ENCODE measurements at places on chromosomes 11 and 22.
A peak's percentile ranks its signal among the peaks of the same experiment; 100 is the strongest.

DNA sequence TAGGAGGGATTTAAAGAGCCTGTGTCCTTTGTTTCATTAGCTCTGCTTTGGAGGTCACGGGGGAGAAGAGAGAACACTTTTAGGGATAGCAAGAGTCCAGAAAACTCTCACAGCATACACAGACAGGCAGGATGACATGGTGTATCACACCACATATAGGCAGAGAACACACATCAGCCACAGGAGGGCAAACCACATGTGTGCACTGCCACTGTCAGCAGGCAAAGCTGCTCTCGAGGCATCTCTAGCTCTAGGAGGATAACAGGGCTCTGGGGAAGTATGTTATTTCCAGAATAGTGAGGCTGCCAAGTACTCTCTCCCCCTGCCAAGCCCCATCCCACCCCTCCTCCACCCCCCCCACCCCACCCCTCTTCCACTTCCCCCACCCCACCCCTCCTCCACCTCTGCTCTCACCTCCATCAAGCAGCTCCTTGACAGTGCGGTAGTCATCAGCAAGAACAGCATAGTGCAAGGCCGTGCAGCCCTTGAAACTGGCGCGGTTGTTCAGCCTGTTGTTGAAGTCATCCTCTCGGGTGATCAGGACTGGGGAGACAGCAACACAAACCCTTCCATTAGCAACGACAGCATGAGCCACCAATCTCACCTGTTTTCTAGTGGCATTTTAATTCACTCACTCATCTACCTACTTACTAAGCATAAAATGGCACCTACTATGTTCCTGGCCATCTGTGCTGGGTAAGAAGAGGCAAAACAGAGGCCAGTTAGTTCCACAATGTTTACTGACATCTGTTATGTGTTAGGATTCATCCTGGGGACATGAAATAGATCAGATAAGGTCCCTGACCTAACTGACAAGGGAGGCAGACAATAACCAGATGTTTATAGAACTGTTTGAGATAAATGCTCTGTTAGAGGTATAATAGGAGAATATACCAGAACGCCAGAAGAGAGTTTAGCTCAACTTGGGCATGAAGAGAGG lies 75.6 kb downstream of the CLPB start:
- DNase-seq, result no peak

DNA sequence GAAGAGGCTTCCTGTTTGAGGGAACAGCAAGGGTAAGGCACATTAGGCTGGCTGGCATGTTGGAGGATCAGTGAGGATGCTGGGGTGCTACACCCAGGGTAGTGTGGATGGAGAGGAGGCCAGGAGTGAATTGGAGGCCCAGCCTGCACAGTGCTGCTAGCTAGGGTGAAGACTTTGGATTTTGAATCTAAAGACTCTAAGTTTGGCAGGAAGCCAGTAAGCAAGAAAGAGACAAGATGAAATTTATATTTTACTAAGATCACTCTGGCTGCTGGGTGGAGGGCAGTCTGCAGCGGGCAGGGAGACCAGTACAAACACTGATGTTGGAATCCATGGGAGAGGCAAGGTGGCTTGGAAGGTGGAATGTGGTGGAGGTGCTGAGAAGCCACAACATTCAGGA lies 43.6 kb downstream of the TSPAN18 start:
- no peak for DNase-seq

DNA sequence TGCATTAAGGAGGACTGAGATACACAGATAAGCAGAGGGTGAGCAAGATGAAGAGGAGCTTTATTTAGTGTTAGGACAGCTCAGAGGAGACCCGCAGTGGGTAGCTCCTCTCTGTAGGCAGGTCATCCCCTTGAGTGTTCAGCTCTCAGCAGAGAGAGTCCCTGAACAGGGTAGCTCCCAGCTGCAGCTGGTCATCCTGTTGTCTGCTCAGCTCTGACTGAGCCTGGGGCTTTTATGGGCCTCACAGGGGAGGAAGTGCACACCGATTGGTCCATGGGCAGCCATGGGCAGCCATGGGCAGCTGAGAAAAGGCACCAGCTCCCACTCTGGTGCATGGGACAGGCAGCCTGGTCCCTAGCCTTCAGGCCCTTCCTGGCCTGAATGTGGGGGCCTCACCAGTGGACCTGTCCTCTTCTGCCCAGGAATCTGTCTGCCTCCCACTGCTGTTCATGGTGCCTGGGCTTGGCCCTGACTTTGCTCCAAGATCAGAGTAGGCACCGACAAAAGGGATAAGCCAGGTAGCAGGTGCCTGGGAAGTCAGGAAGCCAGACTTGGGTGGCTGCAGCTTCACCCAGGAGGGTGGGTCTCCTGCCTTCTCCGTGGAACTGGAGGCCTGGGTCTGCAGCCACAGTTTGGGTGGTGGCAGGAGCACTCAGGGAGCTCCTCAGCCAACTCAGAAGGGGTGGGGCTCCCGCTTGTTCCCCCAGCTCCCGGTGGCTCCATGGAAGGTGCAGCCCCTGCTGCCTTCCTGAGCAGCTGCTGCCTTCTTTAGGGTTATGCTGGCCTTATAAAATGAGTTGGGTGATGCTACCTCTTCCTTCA lies 54.7 kb downstream of the MYEOV start:
- no peak for DNase-seq

GRCh38 chr11:77886401-77886800 lies 65.5 kb downstream of the AAMDC start:
- no peak for DNase-seq

DNA sequence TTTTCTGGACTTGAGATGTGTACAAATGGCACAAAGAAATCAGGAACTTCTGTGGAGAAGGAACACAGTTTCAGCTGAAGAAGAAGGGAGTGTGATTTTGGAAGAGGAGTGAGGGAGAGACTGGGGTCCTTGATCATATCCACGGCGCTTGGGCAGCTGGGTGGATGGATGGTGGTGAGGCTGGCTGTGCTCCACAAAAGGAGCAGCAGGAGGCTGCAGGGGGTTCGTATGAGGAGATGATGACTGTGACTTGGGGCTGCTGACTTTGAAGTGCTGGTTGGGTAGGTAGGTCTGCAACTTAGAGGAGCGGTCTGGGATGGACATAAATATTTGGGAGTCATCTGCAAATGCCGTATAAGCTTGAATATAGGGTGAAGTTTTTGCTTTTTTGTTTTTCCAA lies 1.3 kb upstream of the DCHS1 start:
- DNase-seq, result no peak

- peak; percentile 53 for DNase-seq
These were observed 34.8 kb upstream of the DDI1 start for GRCh38 chr11:104001561-104002056.

- DNase-seq, result no peak
These were observed 26.6 kb downstream of the KCNQ1OT1 start for GRCh38 chr11:2673250-2673610.

DNA sequence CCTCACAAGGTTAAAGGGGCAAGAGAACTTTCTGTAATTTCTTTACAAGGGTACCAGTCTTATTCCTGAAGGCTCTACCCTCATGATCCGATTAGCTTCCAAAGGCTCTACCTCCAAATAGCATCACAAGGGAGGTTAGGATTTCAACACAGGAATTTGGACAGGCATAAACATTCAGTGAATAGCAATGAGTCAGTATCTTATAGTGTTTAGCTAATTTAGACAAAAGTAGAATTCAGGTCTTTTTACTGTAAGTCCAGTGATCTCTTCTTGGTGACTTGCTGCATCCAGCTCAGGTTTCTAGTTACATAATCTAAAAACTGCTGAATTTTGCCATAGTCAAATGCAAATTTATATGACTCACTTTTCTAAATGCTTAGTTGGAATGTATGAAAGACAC lies 1995.6 kb upstream of the RAG2 start:
- peak; percentile 47 for DNase-seq

DNA sequence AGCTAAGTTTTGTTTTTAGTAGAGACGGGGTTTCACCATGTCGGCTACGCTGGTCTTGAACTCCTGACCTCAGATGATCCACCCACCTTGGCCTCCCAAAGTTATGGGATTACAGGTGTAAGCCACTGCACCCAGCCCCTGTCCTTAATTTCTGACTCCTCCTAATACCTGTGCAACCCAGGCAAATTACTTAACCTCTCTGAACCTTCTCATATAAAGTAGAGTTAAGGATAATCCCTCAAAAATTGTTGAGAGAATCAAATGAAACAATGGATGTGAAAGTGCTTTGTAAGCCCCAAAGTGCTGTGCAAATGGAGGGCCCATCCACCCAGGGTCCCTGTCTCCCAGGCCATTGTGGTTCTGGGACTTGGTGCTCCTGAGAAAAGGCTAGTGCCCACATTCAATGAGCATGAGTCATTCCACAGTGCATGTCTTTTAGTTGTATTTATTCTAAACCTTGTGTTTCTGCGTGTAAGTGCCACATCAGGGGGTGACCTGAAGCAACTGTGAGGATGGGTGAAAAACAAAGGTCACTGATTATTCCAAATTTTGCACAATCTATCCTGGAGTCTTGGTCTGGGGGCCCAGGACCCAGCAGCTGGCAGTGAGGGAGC lies 61.4 kb upstream of the PTPRJ start:
- peak; percentile 39 for DNase-seq

GRCh38 chr22:46788441-46789172 lies 26.2 kb downstream of the TBC1D22A start:
- DNase-seq, result no peak

GRCh38 chr11:24046731-24047130 lies 450.1 kb upstream of the LUZP2 start:
- DNase-seq, result no peak

DNA sequence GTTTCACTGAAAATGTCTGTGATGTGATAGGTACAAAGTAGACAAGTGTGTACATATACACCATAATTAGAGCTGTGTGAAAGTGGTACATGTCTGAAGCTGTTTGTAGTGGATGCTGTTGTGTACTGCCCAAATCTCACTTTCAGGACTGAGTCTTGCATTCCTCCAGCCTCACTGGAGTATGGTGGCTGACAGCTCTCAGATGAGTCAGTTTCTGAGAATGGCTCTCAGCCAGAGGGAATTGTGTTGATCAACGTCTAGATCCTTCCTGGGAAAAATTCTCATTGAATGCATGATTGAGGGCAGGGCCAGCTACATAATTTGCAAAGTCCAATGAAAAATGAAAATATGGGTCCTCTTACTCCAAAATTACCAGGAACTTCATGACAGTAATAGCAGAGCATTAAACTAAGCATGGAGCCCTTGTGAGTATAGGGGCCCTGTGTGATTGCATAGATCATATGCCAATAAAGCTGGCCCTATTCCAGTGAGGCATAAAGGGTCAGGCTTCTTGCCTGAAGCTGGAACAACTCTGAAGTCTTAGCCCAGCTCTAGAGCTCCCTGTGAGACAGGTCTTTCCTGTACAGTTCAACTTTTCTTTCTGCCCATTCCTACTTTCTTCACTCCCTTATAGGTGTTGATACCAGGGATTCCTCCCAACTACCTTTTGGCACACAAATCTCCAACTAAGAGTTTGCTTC lies 10.8 kb upstream of the CYP2R1 start:
- peak; percentile 63 for DNase-seq

DNA sequence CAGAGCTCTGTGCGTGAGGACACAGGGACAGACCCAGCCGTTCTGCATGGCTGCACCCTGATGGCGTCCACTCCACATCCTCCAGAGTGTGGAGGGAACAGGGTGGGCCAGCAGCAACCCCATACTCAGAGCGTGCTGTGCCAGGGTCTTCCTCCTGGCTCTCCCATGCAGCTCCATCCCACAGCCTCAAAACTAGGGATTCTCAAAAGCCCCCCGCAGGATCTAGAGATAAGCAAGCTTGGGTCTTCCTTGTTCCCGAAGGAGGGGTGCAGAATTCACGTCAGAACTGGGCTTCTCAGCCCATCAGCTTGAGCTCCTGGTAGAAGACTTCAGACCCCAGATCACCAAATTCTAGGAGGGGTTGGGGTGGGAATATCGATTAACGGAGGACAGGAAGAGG lies 858.8 kb downstream of the TBC1D22A start:
- no peak for DNase-seq

DNA sequence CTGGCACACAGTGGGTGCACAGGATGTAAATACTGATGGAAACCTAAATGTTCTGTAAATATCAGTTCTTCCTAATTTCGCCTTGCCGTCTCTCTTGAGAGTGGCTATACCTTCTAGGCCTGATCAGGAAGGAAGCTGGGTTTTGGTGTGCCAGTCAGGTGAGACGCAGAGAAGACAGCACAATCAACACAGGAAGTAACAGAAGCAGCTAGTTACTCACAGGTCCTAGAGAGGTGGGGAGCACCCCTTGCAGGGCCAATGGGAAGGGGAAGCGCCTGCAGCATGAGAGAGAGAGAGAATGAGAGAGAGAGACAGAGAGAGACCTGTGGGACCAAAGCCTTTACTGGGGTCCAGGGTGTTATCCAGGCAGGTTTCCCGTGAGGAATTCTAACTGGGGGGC lies 80.8 kb downstream of the FBLN1 start:
- no peak for DNase-seq

- no peak for DNase-seq
These were observed 1.5 kb downstream of the HSPB2 start for GRCh38 chr11:111913997-111914396.

- DNase-seq, result no peak
These were observed 100.0 kb upstream of the NNMT start for GRCh38 chr11:114195981-114196731.

DNA sequence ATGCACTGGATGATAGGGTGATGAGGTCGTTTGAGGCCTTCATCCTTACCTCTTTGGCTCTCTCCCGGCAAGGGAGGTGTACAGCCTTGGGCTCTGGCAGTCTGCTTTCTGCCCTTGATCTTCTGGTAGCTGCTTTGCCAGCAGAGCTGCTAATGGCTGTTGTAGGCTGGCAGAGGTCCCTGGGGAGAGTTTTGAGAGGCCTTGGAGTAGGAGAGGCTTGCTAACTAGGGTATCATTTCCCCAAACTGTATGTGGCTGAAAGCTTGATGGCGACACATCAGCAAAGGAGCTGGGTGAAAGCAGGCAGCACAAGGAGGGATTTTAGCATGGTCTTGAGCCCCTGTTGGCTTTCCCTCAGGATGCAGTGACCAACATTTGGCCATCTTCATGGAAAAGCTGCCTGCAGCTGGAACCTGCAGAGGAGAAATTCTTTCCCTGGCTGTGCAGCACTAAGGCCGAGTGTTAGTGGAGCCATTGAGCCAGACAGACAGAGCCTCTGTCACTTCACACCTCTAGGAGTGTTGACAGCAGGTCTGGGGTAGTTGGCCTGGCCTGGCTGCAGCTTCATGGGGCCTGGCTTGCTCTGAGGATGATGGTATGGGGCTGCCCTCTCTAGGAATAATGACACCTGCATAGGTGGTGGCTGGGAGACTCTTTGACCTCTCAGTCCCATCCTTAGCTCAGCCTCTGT lies 3.5 kb upstream of the AMPD3 start:
- no peak for DNase-seq

- DNase-seq, result no peak
These were observed 56.8 kb downstream of the IGLL5 start for GRCh38 chr22:22944268-22944985.

GRCh38 chr11:124864176-124864891 lies 898 bp upstream of the ROBO3 start:
- no peak for DNase-seq

DNA sequence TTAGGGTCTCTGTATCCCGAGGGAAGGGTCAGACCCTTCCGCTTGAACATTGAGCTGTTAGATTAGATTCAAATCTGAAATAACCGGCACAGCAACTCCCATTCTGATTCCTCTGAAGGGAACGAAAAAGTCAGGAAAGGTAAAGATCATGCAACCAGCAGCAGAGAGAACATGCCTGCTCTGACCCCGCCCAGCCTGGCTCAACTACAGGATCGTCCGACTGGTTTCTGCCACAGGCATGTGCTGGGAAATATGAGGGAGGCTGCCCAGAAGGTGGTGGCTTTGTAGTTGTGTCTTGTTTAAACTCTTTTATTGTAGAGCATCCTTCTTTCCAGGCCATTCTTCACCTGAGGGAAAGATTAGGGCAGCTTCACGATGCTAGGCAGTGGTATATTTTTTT lies 5.0 kb upstream of the MTNR1B start:
- no peak for DNase-seq

- no peak for DNase-seq
These were observed 49.8 kb downstream of the APIP start for GRCh38 chr11:34866375-34866774.

- no peak for DNase-seq
These were observed 148.9 kb upstream of the CADM1 start for GRCh38 chr11:115653076-115653475.

Measured in NCI-H226 (cell line).